Stomach (tissue), 19 donors: ENCODE measurements at places on chromosomes 16 and 17.

DNA sequence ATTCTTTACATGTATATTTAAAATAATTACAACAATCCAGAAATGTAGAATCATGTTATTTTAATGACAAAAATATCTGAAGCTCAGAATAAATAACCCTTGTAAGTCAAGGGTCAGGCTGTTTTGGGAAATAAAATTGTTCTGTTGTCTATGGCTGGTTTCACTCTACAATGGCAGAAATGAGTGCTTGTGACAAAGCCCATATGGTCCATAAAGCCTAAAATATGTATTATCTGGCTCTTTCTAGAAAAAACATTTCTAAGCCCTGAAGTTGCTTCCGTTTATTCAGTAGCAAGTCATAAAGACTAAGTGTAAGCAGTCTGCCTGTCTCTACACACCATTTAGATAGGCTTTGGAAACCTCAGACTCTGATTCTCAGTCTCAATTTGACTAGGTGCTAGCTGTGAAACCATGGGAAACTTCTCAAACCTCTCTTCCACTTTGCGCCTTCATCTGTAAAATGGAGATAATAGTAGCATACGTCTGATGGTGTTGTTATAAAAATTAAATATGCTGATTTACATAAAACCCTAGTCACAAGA lies 365.7 kb upstream of the CA10 start:
- no peak for DNase-seq

GRCh38 chr17:78950870-78951269 lies 25.7 kb upstream of the TIMP2 start:
- DNase-seq = no peak

DNA sequence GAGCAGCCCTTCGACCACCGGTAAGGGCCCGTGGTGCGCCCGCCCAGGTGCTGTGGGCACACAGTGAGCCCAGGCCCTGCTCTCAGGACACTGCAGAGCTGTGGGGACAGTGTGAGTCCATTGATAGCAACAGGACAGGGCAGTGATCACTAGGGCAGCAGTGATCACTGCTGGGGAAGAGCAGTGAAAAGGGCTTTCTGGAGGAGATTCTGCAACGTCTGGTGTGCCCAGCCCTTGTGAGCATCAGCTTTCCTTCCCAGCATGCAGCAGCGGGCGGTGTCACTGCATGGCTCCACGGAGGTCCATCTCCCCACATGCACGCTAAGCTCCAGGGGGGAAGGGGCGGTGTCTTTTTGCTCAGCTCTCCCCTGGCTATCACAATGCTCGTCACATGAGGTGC lies 32.1 kb downstream of the MAP1LC3B start:
- no peak for DNase-seq

DNA sequence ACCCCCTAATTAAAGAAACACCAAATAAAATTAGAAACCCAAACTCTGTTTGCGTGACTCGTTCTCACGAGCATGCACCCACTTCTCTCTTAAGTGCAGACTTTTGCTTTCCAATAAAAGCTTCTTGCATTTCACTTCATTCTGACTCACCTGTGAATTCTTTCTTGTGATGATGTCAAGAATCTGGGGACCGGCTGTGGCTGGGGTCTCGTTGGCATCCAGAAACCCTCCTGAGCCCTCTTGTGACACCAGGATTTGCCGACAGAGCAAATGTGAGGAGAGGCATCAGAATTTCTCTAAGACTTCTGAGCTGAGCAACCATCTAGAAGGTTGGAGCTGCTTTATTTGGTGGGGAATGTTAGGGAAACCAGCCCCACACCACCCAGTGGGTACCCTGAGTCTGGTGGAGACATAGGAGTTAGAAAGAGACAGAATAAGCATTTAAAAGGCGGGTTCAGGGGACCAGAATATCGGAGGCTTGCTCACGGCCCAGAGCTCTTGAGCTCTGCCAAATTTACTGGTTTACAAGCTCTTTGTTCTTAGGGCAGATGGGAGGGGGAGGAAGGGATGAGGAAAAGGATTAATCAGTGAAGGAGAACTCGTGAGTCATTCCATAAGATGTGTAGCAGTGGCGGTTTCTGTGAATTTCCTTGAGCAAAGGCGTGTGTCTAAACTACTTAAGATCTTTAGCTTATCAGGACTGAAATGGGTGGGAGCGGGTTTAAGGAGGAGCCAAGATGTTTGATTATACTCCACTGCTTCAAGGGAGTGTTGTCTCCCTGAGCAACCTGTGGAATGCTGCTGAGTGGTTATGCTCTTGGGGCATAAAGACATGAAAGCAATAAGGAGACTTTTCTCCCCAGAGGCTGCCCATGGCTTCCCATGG lies 24.2 kb upstream of the TMC5 start:
- DNase-seq = peak; percentile 83
